ENCODE measurements at places on chromosomes 16 and 17. TPM values are rescaled to one million over a fixed set of nuclear protein-coding genes. Genes with fewer than 3 reads are reported as not detected.

CCDC200 gene
- not detected for polyA plus RNA-seq

SEPTIN1 gene
- polyA plus RNA-seq: not detected

MYO1C gene
- polyA plus RNA-seq: not detected

ATF7IP2 gene
- polyA plus RNA-seq: 74.3 TPM

GRB7 gene
- polyA plus RNA-seq: not detected

C16orf86 gene
- not detected for polyA plus RNA-seq

CCL3 gene
- not detected for polyA plus RNA-seq

HAPSTR1 gene
- polyA plus RNA-seq: 18.0 TPM

TADA2A gene
- polyA plus RNA-seq: 11.6 TPM

CX3CL1 gene
- 16.5 TPM for polyA plus RNA-seq
